Upper lobe of left lung (tissue), 6 donors: ENCODE measurements at places on chromosomes 11 and 22.

DNA sequence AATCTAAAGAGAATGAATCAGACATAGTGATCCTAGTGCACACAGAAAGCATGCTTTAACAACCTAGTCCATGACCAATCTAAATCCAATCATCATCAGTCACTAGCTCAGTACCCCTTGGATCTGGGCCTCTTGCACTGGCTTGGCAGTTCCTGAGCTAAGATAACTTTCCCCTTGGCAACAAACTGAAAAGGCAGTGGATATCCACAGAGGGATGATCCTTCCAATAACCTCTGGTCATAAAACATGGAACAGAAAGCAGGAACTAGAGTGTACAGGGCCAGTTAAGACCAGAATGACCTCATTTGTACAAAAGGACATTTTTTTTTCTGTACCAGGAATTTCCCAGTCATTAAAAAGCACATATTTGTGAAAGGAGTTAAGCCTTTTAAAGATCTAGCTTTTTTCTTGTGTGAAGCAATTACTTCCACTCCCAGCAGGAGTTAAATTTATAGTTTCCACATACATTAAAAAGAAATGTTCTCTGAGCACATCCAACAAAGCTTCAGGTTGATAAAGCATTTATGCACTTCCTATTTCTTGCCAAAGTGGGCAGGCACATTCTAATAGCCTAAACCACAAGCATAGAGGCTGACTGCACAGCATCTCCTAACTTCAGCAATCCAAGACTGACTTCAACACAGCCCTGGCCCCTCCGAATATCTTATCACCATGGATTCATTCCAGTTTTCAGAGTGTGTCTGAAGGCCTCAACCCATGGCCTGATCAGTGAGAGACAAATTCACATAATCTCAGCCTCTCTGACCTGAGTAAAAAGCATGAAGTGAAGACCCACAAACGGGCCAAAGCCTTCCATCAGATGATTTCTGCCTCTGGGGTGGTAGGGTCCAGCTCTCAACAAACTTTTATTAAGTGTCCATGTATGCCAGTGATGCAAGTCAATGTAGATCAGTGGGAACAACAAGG lies 29.9 kb downstream of the GUCY1A2 start:
- DNase-seq, result no peak

GRCh38 chr11:69253028-69253427 lies 40.9 kb upstream of the MYEOV start:
- DNase-seq, result no peak

GRCh38 chr22:42367980-42368378 lies 64.2 kb downstream of the NFAM1 start:
- DNase-seq, result no peak

DNA sequence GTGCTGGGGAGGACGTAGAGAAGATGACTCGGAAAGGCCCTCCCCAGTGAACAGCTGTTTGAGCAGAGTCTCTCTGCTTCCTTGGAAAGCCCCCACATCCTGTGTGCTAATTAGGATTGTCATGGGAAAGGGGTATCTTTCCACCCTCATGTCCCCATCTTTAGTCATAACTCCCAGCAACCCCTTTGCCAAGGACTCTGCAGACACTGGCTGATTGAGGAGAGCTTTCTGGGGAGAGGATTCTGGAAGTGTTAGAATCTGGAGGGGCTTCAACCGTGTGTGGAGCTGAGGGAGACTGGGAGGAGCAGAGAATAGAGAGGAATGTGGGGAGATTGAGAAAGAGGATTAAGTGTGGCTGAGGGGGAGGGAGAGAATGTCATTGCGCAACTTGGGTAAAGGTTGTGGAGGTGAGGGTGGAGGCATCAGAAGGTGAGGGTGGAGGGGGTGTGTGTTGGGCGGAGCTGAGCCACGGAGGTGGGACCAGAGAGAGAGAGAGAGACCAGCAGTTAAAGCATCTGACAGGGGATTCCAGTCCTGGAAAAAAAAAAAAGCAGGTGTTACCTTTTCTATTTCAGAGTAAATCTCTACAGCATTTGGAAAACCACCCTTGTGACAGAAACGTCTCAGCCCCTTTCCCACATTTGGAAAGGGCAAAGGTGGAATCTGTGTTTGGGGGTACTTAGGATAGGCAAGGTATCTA lies 2.2 kb downstream of the DTX4 start:
- DNase-seq, result no peak

DNA sequence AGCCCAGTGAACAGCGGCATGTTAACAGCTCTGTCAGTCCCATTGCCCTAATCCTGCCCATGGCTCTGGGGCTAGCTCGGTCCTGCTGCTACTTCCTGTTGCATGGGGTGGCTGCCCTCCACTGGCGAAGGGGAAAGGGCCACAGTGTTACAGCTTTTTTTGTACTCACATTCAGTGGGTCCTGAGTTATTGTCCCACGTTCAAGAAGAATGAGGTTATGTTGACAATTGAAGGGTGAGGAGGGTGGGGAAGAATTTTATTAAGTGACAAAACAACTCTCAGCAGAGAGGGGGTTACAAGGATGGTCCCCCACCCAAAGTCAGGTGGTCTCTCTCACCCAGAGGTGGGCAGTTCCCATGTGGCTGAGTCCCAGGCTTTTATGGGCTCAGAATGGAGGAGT lies 17.7 kb upstream of the MS4A7 start:
- DNase-seq, result no peak
